ENCODE measurements at places on chromosomes 1 and 21.
A peak's percentile ranks its signal among the peaks of the same experiment; 100 is the strongest.

DNA sequence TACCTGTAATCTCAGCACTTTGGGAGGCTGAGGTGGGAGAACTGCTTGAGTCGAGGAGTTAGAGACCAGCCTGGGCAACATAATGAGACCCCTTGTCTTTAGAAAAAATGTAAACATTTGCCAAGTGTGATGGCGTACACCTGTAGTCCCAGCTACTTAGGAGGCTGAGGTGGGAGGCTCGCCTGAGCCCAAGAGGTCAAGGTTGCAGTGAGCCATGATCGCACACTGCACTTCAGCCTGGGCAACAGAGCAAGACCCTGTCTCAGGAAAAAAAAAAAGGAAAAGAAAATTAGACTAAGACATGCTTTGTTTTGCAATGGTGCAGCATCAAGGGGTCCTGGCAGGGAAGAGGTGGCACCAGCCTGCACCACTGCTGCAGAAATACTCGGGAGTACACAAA lies 16.8 kb upstream of the GPR157 start:
- no peak for DNase-seq

GRCh38 chr1:231107151-231107550 lies 54.7 kb upstream of the TRIM67 start:
- DNase-seq: no peak

- no peak for DNase-seq
These were observed 71.5 kb downstream of the IFI44 start for GRCh38 chr1:78721136-78721535.

- no peak for DNase-seq
These were observed 8.4 kb downstream of the TP73 start for GRCh38 chr1:3660704-3661103.

DNA sequence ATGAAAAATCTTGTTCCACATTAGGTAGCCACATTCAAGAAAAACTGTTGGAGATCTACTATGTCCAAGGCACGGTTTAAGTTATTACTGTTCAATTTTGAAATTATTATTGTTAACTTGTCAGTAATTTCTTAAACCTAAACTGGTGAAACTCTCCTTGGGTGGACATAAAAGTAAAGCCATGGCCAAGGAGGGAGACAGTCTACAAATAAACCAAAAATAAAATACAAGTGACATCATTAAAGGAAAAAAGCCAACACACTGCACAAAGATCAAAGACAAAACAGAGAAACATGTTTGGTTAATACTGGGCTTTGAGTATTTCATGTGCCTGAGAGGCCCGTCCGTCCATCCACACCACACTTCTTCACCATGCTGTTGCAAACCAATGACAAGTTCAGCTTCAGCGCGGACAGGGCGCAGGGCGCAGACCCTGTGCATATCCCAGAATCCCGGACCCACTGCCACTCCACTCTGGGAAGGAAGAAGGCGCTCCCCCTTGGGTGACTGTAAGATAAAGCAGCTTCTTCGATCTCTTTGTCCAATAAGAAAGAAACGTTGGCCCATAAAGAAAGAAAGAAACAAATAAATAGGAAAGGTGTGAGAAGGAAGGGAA lies 918 bp upstream of the RASAL2 start:
- DNase-seq: no peak

- no peak for DNase-seq
These were observed 6.5 kb downstream of the LRP8 start for GRCh38 chr1:53321366-53321765.

- DNase-seq: peak; percentile 47
These were observed 3.7 kb upstream of the CCN1 start for GRCh38 chr1:85576642-85577418.

GRCh38 chr1:34378968-34379856 lies 202.5 kb downstream of the C1orf94 start:
- DNase-seq: no peak

DNA sequence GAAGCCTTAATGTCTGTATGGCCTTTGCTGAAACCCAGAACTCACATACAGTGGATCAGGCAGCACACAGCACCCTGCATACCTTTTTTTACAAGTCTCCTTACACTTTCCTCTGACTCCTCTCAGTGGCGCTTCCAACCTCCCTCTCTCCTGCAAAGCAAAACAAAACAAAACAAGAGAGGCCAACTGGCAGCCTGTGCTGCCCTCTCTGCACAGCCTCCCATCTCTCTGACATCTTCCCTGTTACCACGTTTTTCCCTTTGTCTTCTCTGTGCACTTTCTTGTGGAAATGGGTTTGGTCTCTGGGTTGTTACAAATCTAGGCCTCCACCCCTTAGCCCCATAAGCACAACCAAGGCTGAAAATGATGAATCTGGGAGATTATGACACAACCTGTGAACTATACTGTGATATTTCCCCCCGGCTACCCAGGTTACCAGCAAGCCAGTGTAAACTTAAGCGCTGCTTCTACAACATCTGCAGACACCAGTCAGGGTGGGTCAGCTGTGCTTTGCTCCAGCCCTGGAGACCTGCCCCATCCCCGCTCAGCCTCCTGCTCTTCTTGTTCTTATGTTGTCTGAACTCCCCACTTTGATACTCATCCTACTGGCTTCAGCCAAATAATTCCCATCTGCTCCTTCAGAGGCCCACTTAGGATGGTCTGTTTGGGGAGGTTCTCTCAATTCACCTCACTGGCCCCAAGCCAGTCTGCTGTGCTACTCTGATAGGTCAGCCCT lies 54.9 kb upstream of the FMOD start:
- DNase-seq: no peak

- DNase-seq: no peak
These were observed 20.7 kb downstream of the ZNF695 start for GRCh38 chr1:246987083-246987690.

- DNase-seq: no peak
These were observed 9.4 kb downstream of the E2F2 start for GRCh38 chr1:23521588-23521987.

GRCh38 chr1:165717918-165718515 lies 19.7 kb upstream of the ALDH9A1 start:
- DNase-seq: no peak

DNA sequence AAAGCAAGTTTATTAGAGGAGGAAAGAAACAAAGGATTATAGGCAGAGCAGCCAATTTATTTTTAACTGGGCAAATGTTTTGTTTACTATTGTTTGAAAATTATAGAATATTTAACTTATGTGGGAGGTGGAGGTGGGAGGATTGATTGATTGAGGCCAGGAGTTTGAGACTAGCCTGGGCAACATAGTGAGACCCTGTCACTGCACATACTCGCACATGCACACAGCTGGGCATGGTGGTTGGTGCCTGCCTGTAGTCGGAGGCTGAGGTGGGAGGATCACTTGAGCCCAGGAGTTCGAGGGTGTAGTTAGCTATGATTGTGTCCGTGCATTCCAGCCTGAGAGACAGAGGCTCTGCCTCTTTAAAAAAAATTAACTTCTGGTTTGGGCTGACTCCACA lies 6.7 kb downstream of the MAN1A2 start:
- no peak for DNase-seq

- no peak for DNase-seq
These were observed 2.9 kb downstream of the KRTCAP2 start for GRCh38 chr1:155170101-155170785.

DNA sequence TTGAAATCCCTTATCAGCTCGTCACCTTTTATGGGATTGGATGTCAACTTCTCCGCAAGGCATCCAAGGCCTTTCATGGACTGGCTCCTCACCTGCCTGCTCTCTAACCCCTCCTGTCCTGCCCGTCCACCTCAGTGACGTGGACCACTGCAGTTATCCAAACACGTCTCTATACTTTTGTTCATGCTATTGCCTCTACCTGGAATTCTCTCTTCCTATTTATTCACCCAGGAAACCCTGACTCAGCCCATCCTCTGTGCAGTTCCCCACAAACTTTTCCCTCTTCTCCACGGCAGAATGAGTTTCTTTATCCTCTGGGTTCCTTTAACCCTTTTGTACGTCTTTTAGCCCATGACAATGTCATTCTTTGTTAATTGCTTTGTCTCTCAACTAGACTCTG lies 5.1 kb upstream of the UTP25 start:
- no peak for DNase-seq

- no peak for DNase-seq
These were observed 126.1 kb downstream of the CDC42BPA start for GRCh38 chr1:227192163-227192562.

GRCh38 chr1:1770102-1770501 lies 8.2 kb downstream of the NADK start:
- no peak for DNase-seq

DNA sequence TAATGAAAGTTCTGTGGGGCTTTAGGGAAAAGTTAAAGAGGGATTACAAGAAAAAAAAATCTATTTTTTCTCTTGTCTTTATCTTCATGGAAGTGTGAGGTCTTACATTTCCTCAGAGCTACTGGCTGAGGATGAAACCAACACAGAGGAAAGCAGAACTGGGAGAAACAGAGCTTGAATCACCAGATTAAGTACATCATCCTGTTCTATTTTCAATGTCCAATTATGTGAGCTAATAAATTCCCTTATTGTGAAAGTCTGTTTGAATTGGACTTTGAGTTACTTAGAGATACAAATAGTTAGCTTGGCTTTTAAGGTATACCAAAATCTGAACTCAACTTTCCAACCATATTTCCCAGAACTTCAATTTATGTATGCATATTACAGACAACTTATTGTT lies 69.2 kb downstream of the LPGAT1 start:
- no peak for DNase-seq

DNA sequence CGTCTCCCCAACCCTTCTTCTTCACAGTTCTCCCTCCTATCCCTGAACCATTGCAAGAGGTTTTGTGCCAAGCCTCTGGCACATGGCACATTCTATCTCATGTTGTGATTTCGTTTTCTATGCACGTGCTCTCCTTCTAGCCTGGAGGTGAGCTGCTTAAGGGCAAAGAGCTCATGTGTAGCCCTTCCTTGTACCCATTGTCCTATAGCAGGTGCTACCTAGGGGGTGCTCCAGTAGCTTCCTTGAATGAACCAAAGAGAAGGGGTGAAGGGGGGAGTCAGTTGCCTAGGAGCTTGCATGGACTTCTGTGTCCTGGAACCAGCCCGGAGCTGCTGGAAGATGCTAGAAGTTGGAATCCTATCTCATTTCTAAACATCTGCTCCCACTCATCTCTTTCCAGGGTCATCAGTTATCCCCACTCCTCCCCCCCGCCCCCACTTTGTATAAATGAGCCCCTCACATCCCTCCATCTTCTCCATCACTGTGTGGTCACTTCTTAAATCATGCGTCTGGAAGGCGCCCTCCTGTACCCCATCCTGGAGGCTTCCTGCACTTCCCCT lies 535 bp upstream of the DISC1 start:
- DNase-seq: no peak

DNA sequence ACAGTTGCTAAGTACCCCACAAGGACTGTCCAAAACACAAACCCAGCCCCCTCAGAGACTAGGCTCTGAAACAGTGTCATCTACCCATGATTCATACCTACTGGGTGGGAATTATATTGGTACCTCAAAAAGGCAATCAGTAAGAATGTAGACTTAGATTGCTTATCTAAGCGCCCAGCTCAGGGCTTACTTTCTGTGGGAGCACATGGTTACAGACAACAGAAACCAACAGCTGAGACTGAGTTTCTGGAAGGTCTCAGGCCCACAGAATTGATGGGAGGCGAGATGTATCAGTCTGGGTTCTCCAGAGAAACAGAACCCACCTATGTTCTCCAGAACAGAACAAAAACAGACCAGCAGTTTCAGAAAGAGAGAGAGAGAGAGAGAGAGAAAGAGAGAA lies 147.3 kb upstream of the KAZN start:
- DNase-seq: no peak

GRCh38 chr21:45444385-45444784 lies 39.4 kb downstream of the COL18A1 start:
- DNase-seq: no peak

- no peak for DNase-seq
These were observed at the start of gene DCDC2B for GRCh38 chr1:32208891-32209328. TSS of gene DCDC2B (plus strand) at chr1:32209089. CDS start at chr1:32209094, 5 bp downstream.

DNA sequence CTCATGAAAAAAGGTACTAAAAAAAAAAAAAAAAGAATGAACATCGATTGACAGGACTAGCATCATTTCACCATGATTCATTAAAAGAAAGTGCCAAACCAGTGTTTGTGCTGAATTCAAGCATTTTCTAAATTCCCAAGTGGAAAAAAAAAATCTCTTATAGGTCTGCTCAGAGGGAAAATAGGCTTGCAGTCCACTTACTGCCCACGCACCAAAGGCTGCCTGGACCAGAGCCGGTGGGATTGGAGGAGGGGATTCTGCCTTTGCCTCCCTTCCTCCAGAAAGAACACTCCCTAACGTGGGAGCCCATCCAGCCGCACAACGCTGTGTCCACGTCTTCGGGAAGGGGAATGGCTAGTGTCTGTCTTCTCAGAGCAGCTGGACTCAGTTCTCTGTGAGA lies 5.5 kb upstream of the TRAPPC10 start:
- DNase-seq: no peak

GRCh38 chr1:57422271-57423134 lies 1.4 kb downstream of the DAB1 start:
- DNase-seq: no peak

- no peak for DNase-seq
These were observed 32.7 kb downstream of the CTH start for GRCh38 chr1:70443739-70444138.

DNA sequence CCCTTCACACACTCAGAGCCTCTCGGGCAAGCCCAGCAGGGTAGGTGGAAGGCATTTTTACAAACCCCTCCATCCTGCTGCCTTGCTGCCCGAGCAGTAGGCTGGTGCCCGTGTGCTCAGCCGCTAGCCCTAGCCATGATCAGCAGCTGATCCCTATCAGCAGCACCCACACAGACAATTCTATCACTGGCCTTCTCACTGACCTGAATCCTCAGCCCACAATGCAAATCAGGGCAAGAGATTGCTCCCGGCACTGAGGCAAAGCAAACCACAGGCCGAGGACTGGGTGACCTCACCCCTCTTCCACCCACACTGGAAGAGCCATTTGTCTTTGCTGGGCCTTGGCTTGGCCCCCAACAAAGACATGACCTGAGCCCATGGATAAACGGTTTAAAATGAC lies 895 bp upstream of the PDZK1 start:
- DNase-seq: no peak

DNA sequence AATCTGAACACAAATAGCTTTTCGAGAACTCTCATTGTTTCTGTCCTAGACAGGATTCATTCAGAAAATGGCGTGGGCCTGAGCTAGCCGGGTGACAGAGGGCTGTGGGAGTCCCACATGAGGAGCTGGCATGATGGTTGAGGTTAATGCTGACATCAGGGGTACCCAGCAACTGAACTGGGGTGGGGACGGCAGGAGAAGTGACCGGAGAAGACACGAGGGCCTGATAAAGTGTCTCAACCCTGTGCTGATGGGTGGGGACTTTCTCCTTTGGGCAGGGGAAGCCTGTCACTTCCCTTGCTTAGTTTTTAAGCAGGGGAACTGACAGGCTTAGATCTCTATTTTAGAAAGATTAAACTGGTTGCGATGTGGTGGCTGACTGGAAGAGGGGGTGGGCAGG lies 14.6 kb downstream of the CHIT1 start:
- no peak for DNase-seq

Measured in cortex of kidney (tissue), 1 donor.